Thymus (tissue), 14 donors: ENCODE measurements at places on chromosomes 3 and 15.

GRCh38 chr3:63557912-63558311 is 94.6 kb upstream of the SNTN start:
- no peak for DNase-seq

- DNase-seq = no peak
Measured at GRCh38 chr3:177378168-177378567, 180.9 kb upstream of the TBL1XR1 start.

DNA sequence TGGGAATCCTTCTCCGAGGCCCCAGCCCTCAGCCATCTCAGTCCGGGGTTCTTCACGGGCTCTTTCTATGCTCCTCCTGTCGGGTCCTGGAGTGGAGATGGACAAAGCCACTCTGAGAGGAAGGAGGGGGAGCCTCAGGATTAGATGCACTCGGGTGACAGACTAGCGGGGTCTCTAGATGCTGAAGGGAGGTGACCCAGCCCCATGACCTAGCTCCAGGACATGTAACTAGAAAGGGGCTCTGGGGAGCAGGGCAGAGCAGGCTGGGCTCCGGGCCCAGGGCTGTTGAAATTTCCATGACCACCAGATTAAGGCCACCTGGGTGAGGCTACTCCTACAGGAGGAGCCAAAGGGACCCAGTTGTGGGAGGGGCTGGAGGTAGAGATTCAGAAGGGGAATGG is 14.8 kb upstream of the SKIC8 start:
- no peak for DNase-seq

DNA sequence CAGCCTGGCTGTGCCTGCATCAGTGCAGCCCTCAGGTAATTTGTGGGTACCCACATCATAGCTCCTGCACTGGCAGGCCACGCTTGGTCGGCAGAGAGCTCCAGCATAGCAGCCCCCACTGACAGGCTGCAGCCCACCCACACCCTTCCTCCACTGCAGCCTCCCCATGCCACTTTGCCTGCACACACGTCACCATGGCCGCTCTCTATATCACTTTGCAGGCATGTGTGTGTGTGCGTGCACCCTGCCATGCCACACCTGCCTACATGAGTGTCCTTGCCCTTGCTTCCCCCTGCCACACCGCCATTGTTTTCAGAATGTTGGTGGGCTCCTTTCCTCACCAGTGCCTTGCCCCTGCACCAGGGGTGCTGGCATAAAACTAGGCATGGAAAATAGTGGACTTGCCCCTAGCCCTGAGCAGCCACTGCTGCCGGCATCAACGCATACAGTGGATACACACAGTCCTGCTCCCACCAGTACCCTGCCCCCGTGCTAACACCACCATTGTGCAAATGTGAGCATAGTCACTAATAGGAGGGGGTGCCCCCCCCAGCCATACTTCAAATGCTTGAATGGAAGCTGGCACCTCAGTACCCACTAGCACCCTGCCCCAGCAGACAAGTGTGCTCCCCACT is 278.7 kb upstream of the MANF start:
- DNase-seq = no peak

GRCh38 chr3:197507081-197507480 is 48.7 kb downstream of the BDH1 start:
- DNase-seq = no peak

DNA sequence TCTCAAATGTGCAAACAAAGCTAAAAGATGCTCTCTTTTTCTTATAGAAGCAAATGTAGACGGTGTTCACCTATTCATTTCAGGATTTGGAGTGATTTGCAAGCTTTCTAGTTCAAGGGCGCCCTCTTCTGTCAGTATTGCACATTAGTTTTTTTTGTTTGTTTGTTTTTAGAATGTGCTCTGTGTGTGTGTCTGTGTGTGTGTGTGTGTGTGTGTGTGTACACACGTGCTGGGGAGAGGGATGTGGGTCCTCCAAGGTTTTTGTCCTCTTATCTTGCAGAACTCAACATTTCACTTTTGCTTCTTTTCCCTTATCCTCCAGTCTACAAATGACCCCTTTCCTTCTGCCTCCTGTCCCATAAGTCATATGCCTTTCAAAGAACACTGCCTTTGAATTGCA is 23.5 kb downstream of the DNAH1 start:
- DNase-seq = peak; percentile 77

GRCh38 chr3:5165698-5166097 is 21.8 kb upstream of the EDEM1 start:
- DNase-seq = no peak

DNA sequence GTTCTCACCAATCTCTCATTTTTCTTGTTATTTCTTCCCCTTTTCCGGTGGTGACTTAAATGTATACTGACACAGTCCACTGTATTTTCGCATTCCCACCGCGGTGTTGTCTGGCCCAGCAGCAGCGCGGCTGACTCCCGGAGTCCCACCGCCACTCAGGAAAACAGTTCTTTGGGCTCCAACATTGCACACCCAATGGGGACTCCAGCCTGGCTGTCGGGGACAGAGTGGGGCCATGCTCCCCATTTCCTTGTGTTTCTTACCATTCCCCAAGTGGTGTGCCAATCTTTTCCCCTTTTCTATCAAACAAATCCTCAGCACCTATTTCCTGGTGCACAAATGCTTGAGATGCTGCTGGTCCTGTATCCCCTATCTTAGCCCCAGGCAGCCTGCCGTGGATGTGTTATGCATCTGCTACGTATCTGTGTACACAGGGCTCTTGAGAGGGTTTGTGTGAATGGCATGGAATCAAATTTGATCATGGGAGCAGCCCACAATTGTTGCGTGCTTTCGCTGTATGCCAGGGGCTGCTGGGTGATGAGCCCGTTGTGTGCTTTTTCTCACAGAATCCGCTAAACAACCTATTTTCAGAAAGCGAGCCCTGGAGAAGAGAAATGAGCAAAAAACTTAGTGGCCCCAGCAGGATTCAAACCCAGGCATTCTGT is 219.1 kb upstream of the RGMA start:
- no peak for DNase-seq

DNA sequence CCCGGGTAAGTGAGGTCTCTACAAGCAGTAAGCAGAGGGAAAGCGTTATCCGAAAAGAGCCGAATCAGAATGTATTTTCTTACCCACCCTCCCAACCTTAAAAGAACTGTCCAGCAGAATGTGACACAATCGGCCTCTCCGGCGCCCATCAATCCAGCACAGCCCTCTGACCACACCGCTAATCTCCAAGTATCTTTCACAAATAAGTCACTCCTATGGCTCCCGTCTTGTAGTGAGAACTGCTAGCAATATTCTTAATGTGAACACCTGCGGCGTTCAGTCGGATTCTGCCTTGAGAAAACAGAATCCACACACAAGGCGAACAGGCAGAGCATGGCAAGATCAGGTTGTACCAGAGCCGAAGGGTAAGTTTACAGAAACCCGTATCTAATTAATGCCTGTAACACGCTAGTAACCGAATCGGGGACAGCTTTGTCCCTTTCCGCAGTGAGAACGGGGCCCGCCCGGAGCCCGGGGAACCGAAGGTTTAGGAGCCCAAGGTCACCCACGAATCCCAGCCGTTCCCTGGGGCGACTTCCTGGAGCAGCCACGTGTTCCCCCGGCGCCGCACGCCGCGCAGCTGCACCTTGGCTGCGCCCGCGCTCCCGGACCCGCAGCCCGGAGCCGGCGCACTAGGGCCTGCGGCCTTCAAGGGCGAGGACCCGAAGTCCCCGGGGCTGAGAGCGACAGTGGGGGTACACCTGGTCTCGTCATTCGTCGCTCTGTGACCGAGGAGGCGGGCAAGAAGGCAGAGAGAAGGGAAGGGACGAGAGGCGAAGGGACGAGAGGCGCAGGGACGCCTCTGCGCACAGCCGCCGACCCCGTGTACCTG is 672 bp downstream of the TFRC start:
- peak; percentile 50 for DNase-seq

DNA sequence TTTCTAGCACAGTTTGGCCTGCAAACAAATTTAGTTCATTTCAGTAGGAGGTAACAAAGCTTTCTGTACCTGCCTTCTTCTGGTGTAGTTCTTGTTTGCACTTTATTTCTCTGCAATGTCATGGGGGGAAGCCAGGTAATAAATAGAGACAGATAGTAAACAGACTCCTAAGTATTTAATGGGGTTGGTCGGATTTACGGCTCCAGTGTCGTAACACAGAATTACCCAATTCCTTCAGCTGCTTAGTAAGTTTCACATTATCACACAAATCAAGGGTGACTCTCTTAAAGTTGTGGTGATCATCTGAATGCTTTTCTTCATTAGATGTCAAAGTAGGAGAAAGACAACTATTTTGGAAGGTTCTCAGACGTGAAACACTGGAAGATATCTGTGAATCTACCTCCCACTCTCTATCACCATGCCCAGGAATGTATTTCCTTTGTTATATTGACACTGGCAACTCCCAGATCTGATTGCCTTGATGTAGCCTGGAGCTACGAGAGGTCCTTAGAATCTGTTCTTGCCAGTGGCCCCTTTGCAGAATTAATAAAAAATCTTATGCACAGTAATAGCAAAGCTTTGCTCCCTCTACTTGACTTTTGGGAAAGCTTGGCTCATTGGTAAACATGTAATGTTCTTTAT is 25.0 kb upstream of the TMC3 start:
- DNase-seq = no peak

DNA sequence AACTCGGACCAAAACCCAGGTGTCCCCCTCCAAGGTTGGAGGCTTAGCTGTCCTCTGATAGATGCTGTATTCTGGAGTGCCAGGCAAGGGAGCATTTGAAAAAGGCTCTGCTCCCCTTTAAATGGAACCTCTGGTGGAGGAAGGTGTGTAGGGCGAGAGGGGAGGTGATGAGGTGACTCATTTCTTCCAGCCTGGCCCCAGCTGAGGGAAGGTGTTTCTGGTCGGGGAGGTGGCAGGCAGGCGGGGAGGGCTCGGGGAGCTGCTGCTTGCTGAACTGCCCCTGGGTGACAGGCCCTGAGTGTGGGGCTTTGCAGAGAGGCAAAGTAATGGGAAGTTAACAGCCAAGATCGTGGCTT is 18.8 kb downstream of the PSTPIP1 start:
- DNase-seq = peak; percentile 43

DNA sequence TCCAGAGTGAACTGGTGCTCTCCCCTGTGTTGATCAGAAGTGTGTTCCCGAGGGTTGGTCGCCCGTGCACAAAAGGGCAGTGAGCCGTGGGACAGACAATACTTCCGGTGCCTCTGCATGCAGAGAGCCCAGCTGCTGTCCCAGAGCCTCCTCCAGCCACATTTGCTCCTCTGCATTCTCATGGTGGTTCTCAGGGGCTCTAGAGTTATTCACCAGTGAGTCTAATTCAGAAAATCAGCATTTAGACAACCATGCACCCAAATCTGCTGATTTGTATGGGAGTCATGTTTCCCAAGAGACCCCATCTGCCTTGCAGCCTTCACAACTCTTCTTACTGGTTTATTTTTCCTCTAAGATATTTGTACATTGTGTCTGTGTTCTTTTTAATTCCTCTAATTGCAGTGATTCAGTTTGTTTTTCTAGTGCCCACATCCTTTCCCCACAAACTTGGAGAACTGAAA is 107.0 kb upstream of the SPRED1 start:
- DNase-seq = no peak

- no peak for DNase-seq
Measured at GRCh38 chr3:31848911-31849310, 132.2 kb downstream of the OSBPL10 start.

DNA sequence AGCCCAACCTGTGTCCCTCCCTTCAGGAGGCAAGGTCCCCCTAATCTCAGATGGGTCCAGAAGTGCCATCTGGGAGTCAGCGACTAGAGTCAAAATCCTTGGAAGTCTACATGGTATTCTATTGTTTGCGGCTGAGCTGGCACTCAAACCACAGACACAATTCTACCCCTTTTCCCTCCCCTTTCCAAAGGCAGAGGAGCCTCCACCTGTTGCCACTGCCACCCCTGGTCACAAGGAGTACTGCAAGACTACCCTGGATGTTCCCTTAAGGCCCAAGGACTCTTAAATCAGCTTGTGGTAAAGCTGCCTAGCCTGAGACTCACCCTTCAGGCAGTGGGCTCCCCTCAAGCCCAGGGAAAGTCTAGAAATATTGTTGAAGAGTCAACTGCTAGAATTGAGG is 4.3 kb upstream of the OR5H6 start:
- no peak for DNase-seq

DNA sequence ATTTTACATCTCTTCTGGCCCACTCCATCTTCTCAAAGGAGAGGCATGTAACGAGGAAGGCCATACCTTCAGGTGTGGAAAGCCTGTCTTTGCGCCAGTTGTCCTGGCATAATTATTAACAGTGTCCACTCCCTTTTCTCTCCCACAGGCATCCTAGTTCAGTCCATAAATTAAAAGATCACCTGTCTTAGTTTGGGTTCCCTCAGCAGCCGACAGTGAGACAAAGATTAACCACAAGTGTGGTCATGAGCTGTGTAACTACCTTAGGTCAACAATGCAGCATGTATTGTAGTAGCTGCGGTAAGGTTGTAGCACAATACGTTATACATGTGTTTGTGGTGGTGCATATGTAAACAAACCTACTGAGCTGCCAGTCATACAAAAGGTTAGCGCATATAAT is 103.3 kb upstream of the GALNT15 start:
- no peak for DNase-seq

- no peak for DNase-seq
Measured at GRCh38 chr15:89662893-89663626, 7.8 kb upstream of the KIF7 start.

DNA sequence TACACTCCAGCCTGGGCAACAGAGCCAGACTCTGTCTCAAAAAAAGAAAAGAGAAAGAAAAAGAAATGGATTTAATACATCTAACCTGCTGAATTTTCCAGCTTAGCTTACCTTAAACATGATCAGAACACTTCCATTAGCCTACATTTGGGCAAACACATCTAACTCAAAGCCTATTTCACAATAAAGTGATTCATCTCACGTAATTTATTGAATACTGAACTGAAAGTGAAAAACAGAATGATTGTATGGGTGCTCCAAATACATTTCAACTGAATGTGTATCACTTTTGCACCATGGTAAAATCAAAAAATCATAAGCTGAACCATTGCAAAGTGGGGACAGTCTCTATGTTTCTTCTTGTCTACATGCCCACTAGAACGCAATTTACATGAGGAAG is 9.0 kb downstream of the PIK3R4 start:
- DNase-seq = no peak

- DNase-seq = no peak
Measured at GRCh38 chr3:16697443-16698147, 92.4 kb upstream of the DAZL start.

DNA sequence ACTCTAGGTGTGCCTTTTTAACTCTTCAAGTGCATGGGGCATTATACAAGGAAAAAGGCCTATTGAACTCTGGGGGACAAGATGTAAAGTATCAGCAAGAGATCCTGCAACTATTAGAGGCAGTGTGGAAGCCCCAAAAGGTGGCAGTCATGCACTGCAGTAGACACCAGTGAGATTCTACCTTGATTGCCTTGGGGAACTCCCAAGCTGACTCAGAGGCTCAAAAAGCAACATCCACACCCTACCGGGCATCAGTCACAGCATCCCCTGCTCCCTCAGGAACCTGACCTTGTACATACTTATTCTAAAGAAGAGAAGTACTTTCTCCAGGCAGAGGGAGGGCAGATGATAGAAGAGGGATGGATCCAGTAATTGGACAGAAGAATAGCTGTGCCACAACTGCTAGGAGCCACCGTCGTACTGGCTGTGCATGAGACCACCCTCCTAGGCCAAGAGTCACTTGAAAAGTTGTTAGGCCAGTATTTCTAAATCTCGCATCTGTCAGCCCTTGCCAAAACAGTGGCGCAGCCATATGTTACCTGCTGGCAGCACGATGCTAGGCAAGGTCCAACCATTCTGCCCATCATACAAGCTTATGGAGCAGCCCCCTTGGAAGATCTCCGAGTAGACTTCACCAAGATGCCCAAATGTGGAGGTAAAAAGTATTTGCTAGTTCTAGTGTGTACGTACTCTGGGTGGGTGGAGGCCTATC is 523.1 kb upstream of the FRG2C start:
- DNase-seq = no peak

GRCh38 chr15:68719672-68720071 is 101.0 kb downstream of the ANP32A start:
- DNase-seq = no peak
